MCF 10A (cell line): ENCODE measurements at places on chromosomes 7 and 10.

GRCh38 chr10:131478377-131478989 lies 167.0 kb upstream of the TCERG1L start:
- DNase-seq = no peak

GRCh38 chr7:150974468-150975391 lies 3.4 kb downstream of the KCNH2 start:
- DNase-seq = no peak

DNA sequence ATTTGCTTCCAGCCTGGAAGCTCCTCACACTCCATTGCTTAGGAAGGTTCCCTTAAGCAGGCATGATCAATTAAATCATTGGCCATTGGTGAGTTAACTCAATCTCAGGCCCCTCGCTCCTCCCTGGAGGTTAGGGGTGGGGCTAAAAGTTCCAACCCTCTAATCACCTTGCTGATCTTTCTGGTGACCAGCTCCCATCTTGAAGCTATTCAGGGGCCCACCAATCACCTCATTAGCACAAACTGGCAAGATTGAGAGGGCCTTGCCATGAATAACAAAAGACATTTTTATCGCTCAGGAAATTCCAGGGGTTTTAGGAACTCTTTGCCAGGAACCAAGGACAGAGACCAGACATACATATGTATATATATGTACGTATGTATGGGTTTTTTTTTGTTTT lies 58.4 kb downstream of the AGK start:
- DNase-seq = no peak

DNA sequence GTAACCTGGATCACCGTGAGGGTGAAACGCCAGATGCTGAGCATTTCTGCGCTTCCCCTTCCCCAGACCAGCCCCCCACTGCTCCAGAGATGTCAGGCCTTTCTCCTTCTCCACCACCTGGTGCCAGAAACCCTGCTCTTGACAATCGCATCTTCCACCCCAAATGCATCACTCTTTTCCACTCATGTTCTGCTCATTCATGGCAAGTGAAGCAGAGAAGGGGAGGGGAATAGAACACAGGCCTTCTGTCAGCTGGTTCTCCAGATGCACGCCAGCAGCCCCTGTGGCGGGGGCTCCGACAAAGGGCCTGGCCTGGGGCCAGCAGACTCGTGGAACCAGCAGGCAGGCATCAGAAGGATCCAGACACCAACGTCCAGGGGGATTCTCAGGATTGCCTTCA lies 68.5 kb upstream of the SVIL start:
- no peak for DNase-seq

DNA sequence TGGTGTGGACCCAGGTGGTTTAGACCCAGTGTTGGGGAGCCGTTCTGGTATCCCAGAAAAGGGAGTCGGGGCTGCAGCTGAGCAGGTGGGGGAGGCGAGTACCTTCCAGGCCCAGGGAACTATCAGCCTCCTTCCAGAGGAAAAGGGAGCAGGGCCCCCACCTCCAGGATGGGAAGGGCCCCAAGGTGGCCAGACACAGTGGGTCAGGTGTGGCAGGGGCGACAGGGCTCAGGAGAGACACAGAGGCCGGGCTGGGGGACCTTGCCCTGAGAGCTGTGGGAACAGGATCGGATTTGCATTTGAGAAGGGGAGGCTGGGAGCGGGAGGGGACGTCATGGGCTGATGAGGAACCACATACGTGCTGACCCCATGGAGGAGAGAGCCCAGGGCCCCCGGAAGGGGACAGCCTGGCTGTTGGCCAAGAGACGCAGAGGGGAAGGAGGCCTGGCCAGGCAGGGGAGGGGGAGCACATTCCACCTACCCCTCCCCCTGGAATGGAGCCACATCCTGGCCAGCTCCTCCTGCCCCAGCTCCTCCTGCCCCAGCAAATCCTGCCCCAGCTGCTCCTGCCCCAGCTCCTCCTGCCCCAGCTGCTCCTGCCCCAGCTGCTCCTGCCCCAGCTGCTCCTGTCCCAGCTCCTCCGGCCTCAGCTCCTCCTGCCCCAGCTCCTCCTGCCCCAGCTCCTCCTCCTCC lies 9.7 kb upstream of the TTYH3 start:
- DNase-seq = no peak

- no peak for DNase-seq
Measured at GRCh38 chr10:74994854-74995253, 116.6 kb upstream of the SAMD8 start.

- DNase-seq = peak; percentile 83
Measured at GRCh38 chr10:12717981-12718707, 283.4 kb downstream of the CCDC3 start.

DNA sequence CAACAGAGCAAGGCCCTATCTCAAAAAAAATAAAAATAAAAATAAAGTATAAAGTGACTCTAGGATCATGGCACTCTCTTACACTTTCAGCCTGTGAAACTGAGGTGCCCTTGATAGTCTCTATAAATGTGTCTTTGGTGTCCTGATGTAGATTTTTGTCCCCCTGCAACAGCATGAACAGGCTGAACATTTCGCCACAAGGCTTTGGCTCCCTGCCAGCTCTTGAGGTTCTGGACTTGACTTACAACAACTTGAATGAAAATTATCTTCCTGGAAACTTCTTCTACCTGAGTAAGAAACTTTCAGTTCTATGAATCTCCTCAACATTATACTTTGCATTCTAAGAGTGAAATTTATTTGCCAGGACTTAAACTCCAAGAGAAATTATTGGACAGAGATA lies 48.1 kb upstream of the BMS1 start:
- DNase-seq = peak; percentile 38

- DNase-seq = no peak
Measured at GRCh38 chr10:33965795-33966581, 631.5 kb upstream of the NRP1 start.

DNA sequence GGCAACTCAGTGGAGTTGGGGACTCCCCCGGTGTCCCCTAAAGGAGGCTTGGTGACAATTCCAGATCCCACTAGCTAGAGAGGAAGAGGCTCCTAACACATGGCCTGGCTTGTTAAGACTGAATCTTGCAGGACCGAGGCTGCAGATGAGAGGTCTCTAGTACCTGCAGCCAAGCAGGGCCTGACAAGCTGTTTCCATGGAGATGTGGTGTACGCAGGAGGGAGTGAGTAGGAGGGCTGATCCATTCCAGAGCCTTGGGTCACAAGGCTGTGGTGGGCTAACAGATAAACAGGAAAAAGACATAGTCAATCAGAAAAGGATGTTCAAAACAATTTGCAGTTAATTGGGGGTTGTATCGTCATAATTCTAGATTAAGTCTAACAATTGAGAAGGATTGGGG lies 77.3 kb upstream of the MKLN1 start:
- DNase-seq = no peak

- DNase-seq = no peak
Measured at GRCh38 chr10:19977097-19977521, 160.9 kb downstream of the PLXDC2 start.

- DNase-seq = no peak
Measured at GRCh38 chr7:128302139-128302538, 41.6 kb downstream of the RBM28 start.

GRCh38 chr7:91459539-91459938 lies 195.3 kb downstream of the FZD1 start:
- no peak for DNase-seq

GRCh38 chr7:35529713-35530112 lies 165.2 kb downstream of the HERPUD2 start:
- DNase-seq = no peak

- DNase-seq = no peak
Measured at GRCh38 chr7:35714407-35714806, 19.5 kb upstream of the HERPUD2 start.

GRCh38 chr10:113099431-113100183 lies 149.6 kb downstream of the TCF7L2 start:
- peak; percentile 86 for DNase-seq

DNA sequence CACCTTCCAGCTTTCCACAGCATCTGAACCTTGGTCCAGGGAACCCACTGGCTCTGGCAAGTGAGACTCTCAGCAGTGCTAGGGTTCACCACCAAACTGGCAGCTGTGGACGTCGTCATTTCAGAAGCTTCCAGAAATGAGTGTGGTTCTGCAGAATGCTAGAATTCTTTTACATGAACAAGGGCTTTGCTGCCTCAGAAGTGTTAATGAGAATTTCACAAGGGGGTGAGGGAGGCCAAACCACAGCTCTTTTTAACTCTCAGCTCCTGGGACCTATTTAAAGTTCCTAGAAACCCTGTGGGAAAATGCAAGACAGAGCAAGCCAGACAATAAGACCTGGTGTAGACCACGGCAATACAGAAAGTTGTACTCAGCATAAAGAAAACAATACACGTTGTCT lies 129.3 kb upstream of the BET1 start:
- DNase-seq = peak; percentile 5

DNA sequence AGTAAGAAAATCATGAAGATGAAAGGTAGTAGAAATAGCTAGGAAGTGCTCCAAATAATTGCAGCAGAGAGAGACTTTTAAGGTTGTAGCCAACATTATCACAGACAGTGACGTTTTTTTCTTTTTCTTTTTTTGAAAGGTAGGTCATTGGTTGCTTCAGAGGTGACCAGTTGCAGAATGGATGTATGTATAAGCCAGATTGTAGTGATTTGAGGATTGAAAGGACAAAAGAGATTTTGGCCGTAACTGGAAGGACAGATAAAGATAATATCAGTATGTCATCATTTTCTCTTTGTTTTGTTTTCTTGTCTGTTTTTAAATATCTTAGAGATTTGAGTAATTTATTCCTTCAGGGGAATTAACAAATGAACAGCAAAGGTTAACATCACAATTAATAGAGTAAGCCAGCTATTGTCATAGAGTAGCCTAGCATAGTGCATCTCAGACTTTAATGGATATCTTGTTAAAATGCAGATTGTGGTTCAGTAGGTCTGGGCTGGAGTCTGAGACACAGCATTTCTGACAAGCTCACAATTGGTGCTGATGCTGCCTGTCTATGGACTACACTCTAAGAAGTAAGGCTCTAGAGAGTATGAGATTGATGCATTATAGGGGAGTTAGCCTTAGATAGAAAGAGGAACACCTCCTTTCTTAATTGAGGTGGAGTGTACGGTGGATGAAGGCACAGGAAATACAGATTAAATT lies 28.3 kb downstream of the CDK13 start:
- DNase-seq = no peak

DNA sequence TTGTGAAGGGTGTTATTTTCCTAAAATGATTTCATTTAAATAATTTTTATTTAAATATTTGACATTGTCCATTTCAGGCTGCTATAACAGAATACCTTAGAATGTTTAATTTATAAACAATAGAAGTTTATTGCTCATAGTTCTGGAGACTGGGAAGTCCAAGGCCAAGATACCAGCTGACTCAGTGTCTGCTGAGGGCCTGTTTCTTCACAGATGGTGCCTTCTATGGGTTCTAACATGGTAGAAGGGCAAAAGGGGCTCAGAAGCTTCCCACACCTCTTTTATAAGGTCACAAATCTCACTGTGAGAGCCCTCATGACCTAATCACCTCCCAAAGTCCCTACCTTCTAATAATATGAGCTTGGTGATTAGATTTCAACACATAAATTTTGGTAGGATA lies 50.7 kb downstream of the MTURN start:
- no peak for DNase-seq

- no peak for DNase-seq
Measured at GRCh38 chr10:119742947-119743648, 17.2 kb downstream of the INPP5F start.

DNA sequence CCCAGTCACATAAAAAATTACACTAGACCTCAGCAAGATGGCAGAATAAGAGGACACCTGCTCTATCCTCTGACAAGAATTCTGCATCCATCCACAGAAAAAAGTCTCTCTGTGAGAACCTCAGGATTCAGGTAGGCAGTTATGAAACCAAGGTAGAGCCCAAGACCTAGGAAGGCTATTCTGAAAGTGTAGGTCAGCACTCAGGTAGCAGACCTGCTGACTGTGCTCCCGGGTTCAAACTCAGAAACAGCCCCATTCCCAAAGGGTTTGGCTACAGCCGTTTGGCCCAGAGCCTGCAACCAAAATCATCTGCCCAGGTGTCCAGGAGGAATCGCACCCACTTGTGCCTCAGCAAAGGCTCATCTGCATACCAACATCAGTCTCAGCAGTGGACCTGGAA lies 37.7 kb downstream of the COA1 start:
- DNase-seq = no peak

- DNase-seq = peak; percentile 55
Measured at GRCh38 chr10:61836888-61837754, 64.4 kb upstream of the ARID5B start.
